Left ventricle myocardium inferior (tissue), 1 donor: ENCODE measurements at places on chromosomes 3 and 15. TPM values are rescaled to one million over a fixed set of nuclear protein-coding genes. Genes with fewer than 3 reads are reported as not detected.

PPP1R14D gene
- total RNA-seq = not detected

CCDC33 gene
- 0.11 TPM for total RNA-seq

SLC12A8 gene
- total RNA-seq = not detected

EPHA3 gene
- total RNA-seq = 3.5 TPM

GP9 gene
- total RNA-seq = not detected

C3orf22 gene
- total RNA-seq = not detected

ALPK3 gene
- 181 TPM for total RNA-seq

RTP1 gene
- not detected for total RNA-seq

PLA2G4B gene
- total RNA-seq = 3.8 TPM

CCR8 gene
- total RNA-seq = not detected

FAM131A gene
- 30.2 TPM for total RNA-seq

GOLGA8T gene
- total RNA-seq = 0.47 TPM

CLDN16 gene
- not detected for total RNA-seq

FAM81A gene
- total RNA-seq = 2.9 TPM

CNTN3 gene
- 1.2 TPM for total RNA-seq

PPIB gene
- total RNA-seq = 102 TPM

DCBLD2 gene
- 33.7 TPM for total RNA-seq

OXSM gene
- total RNA-seq = 15.6 TPM

SLC15A2 gene
- total RNA-seq = 4.6 TPM

ARID3B gene
- total RNA-seq = 2.0 TPM

WWTR1 gene
- 39.1 TPM for total RNA-seq

GJD2 gene
- not detected for total RNA-seq

CHDH gene
- 3.7 TPM for total RNA-seq

PIGZ gene
- total RNA-seq = 3.7 TPM

CHL1 gene
- total RNA-seq = 8.8 TPM

HHLA2 gene
- total RNA-seq = not detected

C3orf62 gene
- total RNA-seq = 2.8 TPM

CDHR4 gene
- total RNA-seq = not detected

IQCF5 gene
- not detected for total RNA-seq

ATP8B4 gene
- total RNA-seq = 2.5 TPM

LYZL4 gene
- not detected for total RNA-seq

IL17RE gene
- 0.58 TPM for total RNA-seq

ATP13A5 gene
- total RNA-seq = not detected

ADAMTS9 gene
- total RNA-seq = 14.7 TPM

HYAL1 gene
- 52.2 TPM for total RNA-seq

GPR171 gene
- not detected for total RNA-seq

GPR156 gene
- not detected for total RNA-seq

CD86 gene
- 3.6 TPM for total RNA-seq

ASB14 gene
- total RNA-seq = 23.3 TPM

IMP3 gene
- 49.1 TPM for total RNA-seq

CHRD gene
- 6.5 TPM for total RNA-seq

WNT5A gene
- 3.8 TPM for total RNA-seq

CNTN4 gene
- total RNA-seq = 1.2 TPM

SLC51A gene
- total RNA-seq = not detected

PRR20G gene
- total RNA-seq = not detected

GOLGA8G gene
- not detected for total RNA-seq

GPR62 gene
- total RNA-seq = 0.16 TPM

ANKUB1 gene
- total RNA-seq = not detected

CLDN18 gene
- total RNA-seq = not detected

GRM7 gene
- not detected for total RNA-seq

AMOTL2 gene
- 44.4 TPM for total RNA-seq
